ENCODE measurements at places on chromosomes 12 and 14.

GRCh38 chr14:30518867-30519560 lies 39.9 kb upstream of the G2E3 start:
- no peak for DNase-seq

DNA sequence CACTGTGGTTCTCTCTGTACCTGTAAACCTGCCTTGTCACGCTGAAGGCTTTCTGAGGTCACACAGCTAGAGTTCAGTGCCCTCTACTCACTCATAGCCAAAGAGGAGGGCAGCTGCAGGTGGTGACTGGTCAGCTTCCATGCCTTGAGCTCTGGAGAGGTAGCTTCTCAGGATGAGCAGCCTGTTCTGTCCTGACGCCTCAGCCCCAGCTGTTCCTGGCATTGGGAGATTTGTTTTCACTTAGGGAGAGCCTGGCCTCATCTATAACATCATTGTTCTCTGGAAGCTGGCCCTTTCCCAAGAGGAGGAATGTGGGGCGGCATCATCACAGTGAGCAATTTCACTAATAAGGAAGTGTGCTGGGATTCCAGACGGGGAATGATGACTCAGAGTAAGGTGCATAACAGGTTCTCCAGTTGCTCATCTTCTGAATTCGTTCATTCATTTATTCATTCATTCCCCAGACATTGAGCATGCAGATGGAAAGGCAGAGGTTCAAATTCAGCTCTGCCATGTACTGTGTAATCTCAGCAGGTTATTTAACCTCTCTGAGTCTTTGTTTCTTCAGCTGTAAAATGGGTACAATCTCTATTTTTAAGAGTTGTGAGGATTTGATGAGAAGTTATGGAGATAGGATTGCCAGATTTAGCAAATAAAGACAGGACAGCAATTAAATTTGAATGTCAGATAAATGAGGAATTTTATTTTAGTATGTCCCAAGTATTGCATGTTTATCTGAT lies 255.8 kb upstream of the CRY1 start:
- no peak for DNase-seq

DNA sequence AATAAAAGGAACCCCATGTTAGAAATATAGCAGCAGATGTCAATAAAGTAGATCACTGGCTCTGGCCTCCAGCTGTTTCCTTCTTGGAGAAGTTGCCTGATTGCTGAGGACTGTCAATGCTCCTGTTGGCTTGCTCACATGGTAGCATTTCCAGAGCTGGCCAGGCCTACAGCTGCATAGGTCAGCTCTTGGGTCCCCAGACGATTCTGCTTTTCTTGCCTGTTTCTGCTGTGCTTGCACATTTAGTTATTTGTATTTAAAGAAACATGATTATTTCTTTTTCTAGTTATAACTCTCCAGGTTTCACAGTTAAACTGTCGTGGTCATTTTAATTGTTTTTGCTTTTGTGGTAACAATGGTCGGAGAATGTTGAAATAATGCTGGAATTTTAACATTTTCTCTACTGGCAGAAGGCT lies 7.2 kb downstream of the NAV3 start:
- no peak for DNase-seq

DNA sequence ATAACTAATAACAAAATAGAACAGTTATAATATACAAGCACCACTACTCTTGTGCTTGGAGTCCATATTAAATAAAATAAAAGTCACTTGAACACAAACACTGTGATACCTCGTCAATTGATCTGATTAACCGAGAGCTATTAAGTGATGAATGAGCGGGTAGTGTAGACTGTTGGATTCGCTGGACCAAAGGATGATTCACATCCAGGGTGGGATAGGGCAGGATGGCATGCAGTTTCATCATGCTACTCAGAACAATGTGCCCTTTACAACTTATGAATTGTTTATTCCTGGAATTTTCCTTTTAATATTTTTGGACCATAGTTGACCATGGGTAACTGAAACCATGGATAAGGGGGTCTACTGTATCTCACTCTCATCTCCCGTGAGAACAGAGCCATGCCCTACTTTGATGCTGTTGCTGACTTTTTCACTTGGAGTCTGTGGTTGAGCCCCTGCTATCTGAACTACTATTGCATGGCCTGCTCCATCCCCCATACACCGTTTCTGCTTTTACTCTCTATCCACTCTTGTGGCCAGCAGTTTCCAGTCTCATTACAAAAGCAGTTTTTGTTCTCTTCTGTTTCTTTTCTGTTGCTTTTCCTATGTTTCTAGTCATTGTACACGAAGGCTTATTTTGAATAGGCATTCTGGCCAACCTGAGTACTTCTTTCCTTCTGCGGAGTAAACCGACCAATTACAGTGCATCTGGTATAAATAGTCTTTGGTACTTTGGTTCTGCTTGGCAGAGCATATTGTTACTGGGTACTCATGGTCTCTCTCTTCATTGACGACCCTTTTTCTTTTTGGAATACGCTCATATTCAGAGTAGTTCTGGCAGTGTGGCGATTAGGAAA lies 12.2 kb downstream of the TMTC2 start:
- DNase-seq, result no peak

- DNase-seq, result no peak
Measured at GRCh38 chr12:31235868-31236395, 90.0 kb downstream of the SINHCAF start.

All from CD8-positive, alpha-beta T cell (primary cell).